ENCODE measurements at places on chromosomes 2 and 18.

- no peak for DNase-seq
- no peak overlapping the region for H3K4me3 ChIP-seq
- no peaks in the 10 kb centered on the region for H3K27me3 ChIP-seq
- no peak overlapping the region for H3K27ac ChIP-seq
- H3K4me1 ChIP-seq: peaks cover 8% of the 10 kb centered on the region
- H3K36me3 ChIP-seq: peaks cover 31% of the 10 kb centered on the region
These were observed 13.2 kb downstream of the HJURP start for GRCh38 chr2:233841183-233841582.

GRCh38 chr18:37710726-37711125, 145.1 kb upstream of the CELF4 start:
- H3K36me3 ChIP-seq: no peaks in the 10 kb centered on the region
- H3K27me3 ChIP-seq: no peaks in the 10 kb centered on the region
- H3K4me1 ChIP-seq: no peaks in the 10 kb centered on the region
- H3K4me3 ChIP-seq: no peak overlapping the region
- no peak overlapping the region for H3K27ac ChIP-seq
- DNase-seq: no peak

DNA sequence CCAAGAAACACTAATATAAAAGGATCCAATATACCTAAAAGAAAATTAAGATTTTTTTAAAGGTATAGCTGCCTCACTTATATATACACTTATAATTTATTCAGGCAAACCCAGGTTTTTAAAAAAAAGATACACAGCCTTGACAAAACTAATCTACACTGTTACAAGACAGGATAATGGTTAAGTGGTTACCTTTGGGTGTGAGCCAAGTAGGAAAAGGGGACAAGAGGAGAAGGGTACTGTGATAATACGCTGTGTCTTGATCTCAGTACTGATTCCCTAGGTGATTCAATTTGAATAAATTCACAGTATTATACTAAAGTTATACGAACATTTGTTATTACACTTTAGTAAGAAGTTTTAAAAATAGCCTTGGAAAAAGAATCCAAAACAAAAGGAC, 30.6 kb downstream of the KLHL41 start:
- H3K4me1 ChIP-seq: no peaks in the 10 kb centered on the region
- H3K36me3 ChIP-seq: no peaks in the 10 kb centered on the region
- DNase-seq: no peak
- H3K27ac ChIP-seq: no peak overlapping the region
- no peak overlapping the region for H3K4me3 ChIP-seq
- H3K27me3 ChIP-seq: no peaks in the 10 kb centered on the region

DNA sequence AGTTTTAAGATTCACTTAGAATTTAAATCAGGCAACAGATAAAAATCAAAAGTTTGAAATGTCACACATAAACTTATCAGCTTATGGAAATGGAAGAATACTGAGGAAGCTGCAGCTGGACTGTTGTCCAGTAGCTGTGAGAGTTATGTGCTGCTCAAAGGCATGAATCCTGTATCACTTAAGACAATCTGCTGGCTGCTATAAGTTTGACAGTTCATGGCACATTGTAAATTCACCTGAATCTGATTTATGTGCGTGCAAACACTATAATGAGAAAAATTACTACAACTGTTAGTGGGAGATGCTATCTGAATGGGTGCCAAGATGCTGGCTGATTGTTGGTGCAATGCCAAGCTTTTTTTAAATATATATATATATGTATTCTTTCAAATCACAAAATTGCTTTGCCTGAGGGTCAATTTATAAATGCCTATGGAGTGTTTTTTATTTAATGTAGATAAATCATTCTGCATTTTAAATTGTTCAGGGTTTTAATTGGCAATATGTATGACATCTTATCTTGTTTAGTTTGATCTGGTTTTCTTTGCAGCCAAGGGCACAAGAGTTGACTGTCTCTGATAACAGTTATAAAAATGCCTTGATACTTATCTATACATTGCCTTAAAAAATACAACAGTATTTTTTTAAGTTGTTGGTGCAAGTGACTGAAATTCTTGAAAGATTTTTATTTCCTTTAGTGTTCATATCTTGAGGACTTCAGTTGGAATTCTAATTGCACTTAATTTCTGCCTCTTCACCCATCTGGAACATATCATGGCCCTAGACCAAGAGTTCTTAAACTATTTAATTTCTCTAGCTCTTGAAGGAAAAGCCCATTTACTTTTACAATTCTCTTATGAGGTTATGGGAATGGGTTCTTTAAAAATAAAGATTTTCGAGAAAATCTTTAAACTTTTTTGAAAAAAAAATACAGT, 48.7 kb downstream of the CAVIN2 start:
- DNase-seq: no peak
- H3K4me1 ChIP-seq: no peaks in the 10 kb centered on the region
- no peaks in the 10 kb centered on the region for H3K27me3 ChIP-seq

DNA sequence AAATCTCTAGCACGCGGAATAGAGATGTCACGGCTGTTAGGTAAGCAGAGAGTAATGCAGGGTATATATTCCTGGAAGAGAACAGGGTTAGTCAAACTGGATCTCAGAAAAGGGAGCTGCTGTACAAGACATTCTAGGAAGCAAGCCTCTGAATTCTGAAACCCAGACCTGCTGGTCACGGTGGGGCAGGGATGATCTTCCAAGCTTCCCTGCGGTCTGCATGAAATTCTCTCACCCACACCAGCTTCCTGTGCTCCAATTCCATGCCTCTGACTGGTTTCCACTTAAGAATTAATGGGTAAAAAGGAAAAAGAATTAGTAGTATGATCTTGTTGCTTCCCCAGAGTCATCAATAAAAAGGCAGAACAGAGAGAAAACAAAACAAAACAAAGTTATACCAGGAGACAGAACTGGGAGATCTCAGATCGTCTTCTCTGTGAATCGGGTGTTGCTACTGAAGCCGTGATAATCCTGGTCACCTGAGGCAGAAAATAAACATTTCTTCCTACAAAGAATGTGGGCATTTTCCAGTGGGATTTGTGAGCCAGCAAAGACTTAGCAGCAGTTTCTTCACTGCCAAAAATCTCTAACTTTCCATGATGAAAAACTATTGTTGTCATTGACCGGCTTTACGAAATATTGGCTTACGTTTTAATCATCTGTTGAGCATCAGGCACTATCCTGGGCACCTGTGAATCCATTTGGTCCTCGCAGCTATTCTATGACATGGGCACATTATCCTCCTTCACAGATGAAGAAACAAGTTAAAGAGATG, 5.3 kb upstream of the CYP27C1 start:
- H3K36me3 ChIP-seq: no peaks in the 10 kb centered on the region
- DNase-seq: peak; percentile 91
- H3K27me3 ChIP-seq: no peaks in the 10 kb centered on the region
- H3K4me3 ChIP-seq: no peak overlapping the region
- H3K27ac ChIP-seq: peak overlapping the region; percentile 86
- H3K4me1 ChIP-seq: peaks cover 12% of the 10 kb centered on the region

GRCh38 chr2:126793885-126794613, 104.6 kb upstream of the TEX51 start:
- H3K4me3 ChIP-seq: no peak overlapping the region
- no peaks in the 10 kb centered on the region for H3K36me3 ChIP-seq
- peaks cover 38% of the 10 kb centered on the region for H3K27me3 ChIP-seq
- no peak overlapping the region for H3K27ac ChIP-seq

DNA sequence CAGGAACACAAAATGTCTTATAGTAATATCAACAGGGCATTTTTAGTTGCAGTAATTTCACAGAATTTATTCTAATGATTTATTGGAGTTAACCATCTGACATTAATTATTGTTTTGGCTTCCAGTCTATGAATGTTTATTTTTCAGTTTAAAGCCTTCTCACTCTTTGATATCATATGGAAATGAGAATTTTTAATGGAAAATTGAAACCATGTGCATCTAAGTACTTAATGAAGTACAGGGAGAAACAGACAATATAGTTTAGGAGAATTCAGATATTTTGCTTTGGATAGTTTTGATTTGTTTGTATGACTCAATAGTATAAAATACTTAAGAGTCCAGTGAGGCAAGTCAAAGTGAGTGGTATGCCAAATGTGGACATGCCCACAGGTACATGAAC, 126.1 kb downstream of the OLA1 start:
- no peaks in the 10 kb centered on the region for H3K27me3 ChIP-seq
- no peaks in the 10 kb centered on the region for H3K36me3 ChIP-seq
- no peak overlapping the region for H3K4me3 ChIP-seq
- H3K4me1 ChIP-seq: peaks cover 2% of the 10 kb centered on the region

DNA sequence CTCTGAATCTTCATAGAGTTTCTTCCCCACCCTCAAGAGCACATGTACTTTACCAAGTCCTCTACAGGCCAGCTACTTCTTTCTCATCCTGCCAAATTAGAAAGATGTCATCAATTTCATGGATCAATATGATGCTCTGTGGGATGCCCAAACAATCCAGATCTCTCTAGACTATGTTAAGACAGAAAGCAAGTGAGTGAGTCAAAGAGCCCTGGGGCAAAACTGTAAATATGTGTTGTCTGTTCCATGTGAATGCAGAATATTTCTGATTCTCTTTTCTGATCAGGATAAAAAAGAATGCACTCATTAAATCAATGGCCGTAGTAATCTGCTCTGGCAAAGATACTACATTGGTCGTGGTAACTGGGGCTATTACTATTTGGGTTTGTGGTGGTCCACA, 53.1 kb upstream of the ROCK2 start:
- H3K27ac ChIP-seq: no peak overlapping the region
- no peak for DNase-seq
- no peak overlapping the region for H3K4me3 ChIP-seq
- no peaks in the 10 kb centered on the region for H3K27me3 ChIP-seq

- H3K36me3 ChIP-seq: no peaks in the 10 kb centered on the region
- H3K4me1 ChIP-seq: peaks cover 7% of the 10 kb centered on the region
- peak overlapping the region; percentile 50 for H3K27ac ChIP-seq
- peak overlapping the region; percentile 43 for H3K4me3 ChIP-seq
These were observed 23.2 kb upstream of the ZNF516 start for GRCh38 chr18:76518123-76518859.

DNA sequence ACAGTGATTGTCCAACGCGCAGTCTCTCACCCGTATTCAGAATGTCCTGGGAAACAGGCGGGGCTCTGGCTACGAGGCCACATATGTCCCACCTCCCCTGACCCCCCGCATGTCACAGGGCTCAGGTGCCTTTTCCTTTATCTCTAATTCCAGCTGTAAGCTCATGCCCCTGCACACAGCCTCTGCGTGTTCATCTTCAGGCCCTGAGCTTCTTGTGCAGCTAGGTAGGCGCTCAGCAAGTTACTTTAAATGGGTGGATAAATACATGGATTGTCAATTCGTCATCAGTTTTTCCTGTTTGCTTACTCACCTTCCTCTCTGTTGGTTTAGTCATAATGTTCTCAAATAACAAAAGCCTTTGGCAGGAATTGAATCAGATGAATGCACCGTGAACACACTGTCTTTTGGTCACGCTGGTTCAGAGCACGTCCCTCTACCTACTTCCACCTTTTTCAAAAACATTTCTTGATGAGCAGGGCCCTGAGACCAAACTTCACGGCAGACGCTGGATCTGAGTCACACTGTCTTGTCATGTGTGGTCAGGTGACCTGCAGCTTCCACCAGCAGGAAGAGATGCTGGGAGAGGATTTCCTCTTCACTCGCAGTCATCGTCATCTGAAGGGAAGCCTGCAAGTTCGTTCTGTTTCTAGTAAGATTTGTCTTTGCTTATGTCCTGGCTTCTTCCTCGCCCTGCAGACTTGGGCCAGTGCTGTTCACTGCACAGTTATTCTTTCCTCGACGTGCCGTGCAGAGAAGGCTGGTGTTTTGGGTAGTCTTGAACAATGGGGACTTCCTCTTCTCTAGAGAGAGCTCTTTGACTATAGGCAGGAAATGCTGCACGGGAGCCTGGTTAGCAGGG, 138.1 kb downstream of the PTGR3 start:
- H3K27ac ChIP-seq: peak overlapping the region; percentile 37
- peak; percentile 75 for DNase-seq
- no peak overlapping the region for H3K4me3 ChIP-seq
- H3K27me3 ChIP-seq: no peaks in the 10 kb centered on the region

GRCh38 chr2:237262838-237263771, 150.9 kb downstream of the COL6A3 start:
- H3K27ac ChIP-seq: no peak overlapping the region
- no peaks in the 10 kb centered on the region for H3K27me3 ChIP-seq
- peak; percentile 80 for DNase-seq
- H3K4me1 ChIP-seq: peaks cover 8% of the 10 kb centered on the region
- H3K4me3 ChIP-seq: no peak overlapping the region
- H3K36me3 ChIP-seq: no peaks in the 10 kb centered on the region

DNA sequence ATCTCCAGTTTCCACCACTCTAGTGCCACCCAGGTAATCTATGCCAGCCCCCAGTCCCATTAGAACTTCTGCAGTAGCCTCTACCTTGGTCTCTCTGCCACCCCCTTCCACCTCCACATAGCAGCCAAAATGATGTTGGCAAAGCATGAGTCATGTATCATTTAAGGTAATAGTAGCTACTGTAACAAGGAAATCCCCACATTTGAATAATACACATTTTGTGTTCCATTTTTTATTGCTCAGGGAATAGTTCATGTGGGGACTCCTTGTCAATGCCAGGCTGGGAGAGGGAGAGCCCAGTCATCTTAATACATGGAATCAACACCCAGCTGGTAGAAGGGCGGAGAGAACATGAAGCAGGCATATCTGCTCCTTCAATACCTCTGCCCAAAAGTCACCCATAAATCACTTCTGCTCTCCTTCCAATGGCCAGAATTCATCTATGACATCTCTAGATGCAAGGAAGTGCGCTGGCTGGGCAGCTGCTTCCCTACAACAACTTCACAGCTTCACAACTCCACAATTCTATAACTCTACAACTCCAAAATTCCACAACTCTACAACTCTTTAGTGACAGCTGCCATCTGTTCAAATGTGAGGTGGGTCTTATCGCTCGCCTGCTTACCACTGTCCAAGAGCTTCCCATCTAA, 70.6 kb upstream of the GLS start:
- no peak overlapping the region for H3K4me3 ChIP-seq
- no peaks in the 10 kb centered on the region for H3K36me3 ChIP-seq
- peaks cover 5% of the 10 kb centered on the region for H3K4me1 ChIP-seq
- no peak for DNase-seq
- H3K27ac ChIP-seq: no peak overlapping the region

DNA sequence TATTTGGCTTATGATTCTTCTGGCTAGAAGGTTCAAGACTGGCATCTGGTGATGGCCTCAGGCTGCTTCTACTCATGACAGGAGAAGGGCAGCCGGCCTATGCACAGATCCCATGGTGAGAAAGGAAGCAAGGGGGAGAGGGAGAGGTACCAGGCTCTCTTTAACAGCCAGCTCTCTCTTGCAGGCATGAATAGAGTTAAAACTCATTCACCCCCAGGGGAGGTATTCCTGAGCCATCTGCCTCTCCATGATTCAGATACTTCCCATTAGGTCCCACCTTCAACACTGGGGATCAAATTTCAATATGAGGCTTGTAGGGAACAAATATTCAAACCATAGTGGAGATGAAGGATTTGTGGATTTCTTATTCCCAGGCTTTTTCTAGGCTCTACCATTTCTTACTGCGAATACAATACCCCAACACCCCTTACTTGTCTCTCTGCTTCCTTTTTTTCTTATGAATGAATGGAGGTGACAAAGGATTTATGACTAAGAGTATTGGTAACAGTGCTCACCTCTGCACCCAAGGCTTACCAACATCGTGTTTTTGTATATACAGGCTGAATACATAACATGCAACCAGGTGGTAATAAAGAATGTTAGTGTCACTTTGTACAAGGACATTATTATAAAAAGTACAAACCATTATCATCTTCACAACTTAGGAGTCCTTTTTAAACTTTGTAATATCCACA, 454.6 kb upstream of the TRIB2 start:
- no peaks in the 10 kb centered on the region for H3K36me3 ChIP-seq
- no peak for DNase-seq
- H3K4me1 ChIP-seq: peaks cover 1% of the 10 kb centered on the region

Data from mesenchymal stem cell (in vitro differentiated cells and primary cell).